ENCODE measurements at places on chromosomes 13 and 19. TPM values are rescaled to one million over a fixed set of nuclear protein-coding genes. Genes with fewer than 3 reads are reported as not detected.

Gene GGACT
- total RNA-seq: 4.2 TPM

- no peak for DNase-seq
Measured at GRCh38 chr13:39362652-39363381, 240.2 kb downstream of the LHFPL6 start.

- no peak for DNase-seq
Measured at GRCh38 chr13:49441312-49441711, 2.6 kb downstream of the CAB39L start.

Gene PCDH17
- total RNA-seq: 0.86 TPM

DNA sequence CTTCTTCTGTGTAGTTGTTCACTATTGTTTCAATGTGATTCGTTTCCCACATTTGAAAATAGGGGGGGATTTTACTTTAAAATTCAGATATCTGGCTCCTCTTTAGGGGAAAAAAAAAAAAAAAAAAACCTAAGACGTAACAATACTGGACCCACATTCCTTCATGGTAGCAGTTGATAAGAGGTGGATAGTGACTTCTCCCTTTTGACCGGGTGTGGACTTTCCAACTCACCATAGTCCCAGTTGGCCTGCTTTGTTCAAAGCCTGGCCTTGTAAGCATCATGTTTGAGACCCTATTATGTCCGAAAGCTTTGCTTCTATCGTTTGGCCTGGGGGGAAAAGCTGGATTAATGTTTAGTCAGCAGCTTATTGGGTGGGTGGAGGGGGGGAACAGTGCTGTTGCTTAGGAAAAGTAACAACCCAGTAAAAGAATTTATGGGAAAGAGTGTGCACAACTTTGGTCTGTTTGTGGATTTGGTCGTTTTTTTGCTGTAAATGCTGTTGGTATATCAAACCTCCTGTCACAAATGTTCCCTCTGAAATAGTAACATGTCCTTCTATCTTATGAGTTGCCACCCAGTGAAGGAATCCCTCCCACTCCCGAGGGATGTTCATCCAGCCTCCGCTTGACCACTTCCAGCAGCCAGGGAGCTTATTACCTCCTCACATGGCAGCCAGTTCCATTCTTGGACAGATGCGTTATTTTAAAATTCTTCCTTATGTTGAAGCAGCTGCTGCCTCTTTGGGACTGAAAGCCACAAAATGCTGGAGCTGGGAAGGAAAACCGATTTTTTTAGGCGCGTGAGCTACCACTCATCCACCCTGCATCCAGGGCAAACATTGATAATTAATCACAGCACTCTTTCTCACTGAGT is 10.4 kb downstream of the SAMD4B start:
- DNase-seq: no peak

DNA sequence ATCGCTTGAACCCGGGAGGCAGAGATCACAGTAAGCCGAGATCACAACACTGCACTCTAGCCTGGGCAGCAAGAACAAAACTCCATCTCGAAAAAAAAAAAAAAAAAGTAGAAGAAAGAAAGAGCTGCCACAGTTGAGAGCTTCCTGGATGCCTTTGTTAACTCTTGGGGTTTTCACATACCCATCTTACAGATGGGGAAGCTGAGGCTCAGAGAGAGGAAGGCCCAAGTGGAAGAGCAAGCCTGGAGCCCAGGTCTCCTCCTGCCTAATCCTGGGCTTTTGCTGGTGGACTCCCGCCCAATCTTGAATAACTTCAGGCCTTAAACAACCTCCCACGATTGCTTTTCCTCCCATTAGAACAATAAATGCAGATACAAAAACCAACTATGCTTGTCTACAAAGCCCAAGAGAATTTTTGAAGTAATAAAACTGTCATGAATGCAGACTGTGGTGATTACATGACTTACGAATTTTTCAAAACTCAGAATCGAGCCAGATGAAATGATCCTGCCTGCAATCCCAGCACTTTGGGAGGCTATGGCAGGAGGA is 41.7 kb downstream of the LTBP4 start:
- no peak for DNase-seq

Gene TMED1
- 26.2 TPM for total RNA-seq

- no peak for DNase-seq
Measured at GRCh38 chr19:45828945-45829344, 13.8 kb upstream of the RSPH6A start.

Gene ZNF471
- total RNA-seq: 8.1 TPM

Gene BRSK1
- 1.4 TPM for total RNA-seq

DNA sequence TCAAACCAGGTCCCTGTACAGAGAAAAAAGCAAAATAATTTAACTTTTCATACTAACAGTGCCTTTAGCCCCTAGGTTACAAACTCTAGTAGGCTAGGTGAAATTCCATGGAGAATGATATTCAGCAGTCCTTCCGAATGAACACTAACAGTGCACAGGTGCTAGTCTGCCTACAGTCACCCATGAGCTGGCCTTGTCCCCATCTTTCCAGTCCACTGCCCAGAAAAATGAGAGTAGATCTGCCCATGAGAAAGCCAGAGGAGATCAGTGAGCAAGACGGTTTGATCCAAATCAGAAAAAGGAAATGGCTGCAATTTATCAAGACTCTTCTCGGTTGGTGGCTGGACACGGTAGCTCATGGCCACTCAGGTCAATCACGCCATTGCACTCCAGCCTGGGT is 524.9 kb downstream of the FGF9 start:
- no peak for DNase-seq

GRCh38 chr19:31314849-31315629 is 34.2 kb downstream of the TSHZ3 start:
- DNase-seq: no peak

DNA sequence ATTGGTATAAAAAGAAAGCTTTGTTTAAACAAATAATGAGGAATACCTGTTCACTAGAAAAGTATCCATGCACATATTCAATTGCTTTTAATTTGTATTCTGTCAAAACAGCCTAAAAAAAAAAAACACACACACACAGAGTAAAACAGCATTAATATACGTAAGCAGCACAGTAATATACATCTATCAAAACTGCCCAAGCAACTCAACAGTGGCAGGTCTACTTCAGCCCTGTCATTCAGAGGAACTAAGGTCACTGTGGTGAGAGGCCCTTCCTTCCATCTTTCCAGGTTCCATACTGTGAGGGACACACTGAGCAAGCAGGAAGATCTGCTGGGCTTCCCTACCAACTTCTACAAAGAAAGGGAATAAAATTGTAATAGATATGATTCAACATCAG is 3.8 kb downstream of the PROSER1 start:
- DNase-seq: no peak

- no peak for DNase-seq
Measured at GRCh38 chr19:43406297-43406696, 8.4 kb upstream of the TEX101 start.

DNA sequence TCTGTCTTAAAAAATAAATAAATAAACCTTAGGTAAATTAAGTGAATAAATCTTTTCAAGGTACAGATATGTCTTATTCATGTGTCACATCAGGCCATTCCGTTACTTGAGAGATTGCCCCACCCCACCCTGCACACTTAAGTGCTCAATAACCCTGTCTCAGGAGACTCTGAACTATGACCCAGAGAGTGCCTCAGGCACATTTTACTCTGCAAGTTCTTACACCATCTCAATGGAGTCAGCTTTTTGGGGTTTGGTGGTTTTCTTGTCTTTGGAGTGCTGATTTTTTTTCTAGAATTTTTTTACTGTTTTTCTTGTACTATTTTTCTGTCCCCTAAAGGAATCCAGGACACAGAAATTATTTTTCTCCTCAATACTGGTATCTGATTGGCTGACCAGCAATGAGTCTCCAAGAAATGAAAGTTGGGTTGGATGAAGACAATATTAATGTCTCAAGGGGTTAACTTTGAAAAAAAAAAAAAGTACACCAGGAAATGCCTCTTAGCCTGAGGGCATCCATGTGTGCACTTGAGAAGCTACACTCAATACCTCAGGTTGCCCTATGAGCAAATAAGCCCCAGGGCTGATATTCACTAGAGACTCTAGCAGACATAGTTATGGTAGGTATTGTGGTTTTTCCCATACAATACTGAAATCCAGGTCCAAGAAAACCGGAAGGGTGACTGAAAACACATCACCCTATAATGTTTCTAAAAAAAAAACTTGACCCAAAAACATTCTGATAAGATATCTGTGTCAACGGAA is 114.6 kb upstream of the ZNF91 start:
- no peak for DNase-seq

- peak; percentile 88 for DNase-seq
Measured at GRCh38 chr19:47315125-47315821, 5.6 kb downstream of the C5AR1 start.

GRCh38 chr19:27993619-27994570 is 1219.1 kb downstream of the UQCRFS1 start:
- no peak for DNase-seq

Gene ELSPBP1
- not detected for total RNA-seq

Gene TNNT1
- 46.7 TPM for total RNA-seq

DNA sequence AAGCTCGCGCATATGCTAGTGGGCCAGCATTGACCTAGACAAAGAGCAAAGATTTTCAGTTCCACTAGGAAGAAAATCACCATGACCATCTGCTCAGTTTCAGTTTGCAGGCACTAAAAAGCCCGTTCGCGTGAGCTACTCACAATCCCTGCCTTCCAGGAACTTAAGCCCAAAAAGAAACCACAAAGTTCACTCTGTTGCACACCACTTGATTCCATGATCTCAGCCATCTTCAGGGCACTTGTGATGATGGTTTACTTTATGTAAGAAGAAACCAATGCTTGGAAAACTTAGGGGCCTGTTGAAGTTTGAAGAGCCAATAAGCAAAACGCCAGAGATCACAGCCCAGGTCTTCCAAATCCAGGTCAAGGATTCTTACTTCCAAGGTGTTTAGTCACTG is 45.0 kb upstream of the SLC15A1 start:
- no peak for DNase-seq

DNA sequence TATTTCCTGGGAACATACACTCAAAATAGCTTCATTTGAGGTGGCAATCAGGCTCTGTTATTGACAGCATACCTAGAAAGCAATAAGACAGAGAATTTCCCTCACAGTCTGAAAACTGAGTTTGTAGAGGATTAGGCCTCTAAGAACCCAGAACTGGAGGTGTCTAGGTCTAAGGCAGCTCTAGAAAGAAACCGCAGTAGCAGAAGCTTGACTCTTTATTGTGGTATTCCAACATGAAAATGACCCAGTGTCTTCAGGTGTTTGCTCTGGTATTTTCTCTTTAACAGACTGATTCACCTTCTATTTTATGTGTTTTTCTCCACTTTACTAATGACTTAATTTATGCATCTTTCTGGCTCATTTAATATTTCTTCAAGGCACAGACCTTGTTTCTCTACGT is 8.5 kb downstream of the COG6 start:
- no peak for DNase-seq

Data from suprapubic skin (tissue), 4 donors.